ENCODE measurements at places on chromosomes 3 and 15.
A peak's percentile ranks its signal among the peaks of the same experiment; 100 is the strongest.

DNA sequence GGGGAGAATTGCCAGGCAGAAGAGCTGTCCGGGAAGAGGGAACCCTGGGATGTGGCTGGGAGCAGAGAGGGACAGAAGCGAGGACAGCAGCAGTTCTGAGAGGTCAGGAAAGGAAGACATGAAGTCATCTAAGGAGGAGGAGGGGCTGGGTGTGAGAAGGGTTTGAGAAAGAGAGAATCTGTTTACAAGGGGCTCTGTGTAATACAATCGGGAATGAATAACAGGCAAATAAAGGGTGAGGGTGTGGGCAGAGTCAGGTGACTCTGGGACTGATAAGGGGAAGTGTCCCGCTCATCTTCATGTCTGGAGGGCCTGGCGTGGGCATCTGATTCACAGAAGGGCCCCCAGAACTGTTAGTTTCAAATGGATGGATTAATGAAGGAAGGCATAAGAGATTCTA lies 191.3 kb downstream of the XXYLT1 start:
- no peak for DNase-seq

DNA sequence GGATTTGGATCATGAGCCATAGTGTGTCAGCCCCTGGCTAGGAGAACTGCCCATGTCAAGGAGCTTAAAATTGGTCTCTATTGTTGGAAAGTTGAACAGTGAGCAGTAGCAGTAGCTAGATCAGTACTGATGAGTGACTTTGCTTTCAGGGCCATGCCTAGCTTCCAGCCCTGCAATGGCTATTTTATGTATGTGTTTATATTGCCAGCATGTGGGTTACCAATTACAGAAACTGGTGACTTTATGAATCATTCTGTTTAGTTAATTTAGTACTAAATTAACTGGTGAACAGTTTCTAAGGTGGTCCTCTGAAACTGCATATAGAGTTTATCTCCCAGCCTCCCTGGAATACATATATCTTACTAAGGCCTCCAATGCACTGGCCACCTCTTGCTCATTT lies 908.1 kb upstream of the ALCAM start:
- DNase-seq: no peak

GRCh38 chr3:12165909-12166308 lies 7.2 kb upstream of the TIMP4 start:
- no peak for DNase-seq

DNA sequence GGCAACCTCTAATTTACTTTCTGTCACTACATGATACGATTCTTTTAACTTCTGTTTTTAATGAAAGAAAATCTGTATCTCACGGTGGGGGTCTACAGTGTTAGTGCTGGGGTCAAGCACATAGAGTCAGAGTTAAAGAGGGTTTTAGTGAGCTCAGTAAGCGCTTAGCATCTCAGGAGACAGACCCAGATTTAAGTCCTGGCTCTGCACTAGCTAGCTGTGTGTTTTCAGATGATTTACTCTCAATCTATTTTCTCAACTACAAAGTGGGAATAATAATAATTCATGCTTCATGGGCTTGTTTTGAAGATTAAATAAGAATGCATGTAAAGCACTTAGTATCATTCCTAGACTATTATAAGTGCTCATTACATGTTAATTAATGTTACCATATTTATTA lies 63.4 kb upstream of the KBTBD8 start:
- no peak for DNase-seq

DNA sequence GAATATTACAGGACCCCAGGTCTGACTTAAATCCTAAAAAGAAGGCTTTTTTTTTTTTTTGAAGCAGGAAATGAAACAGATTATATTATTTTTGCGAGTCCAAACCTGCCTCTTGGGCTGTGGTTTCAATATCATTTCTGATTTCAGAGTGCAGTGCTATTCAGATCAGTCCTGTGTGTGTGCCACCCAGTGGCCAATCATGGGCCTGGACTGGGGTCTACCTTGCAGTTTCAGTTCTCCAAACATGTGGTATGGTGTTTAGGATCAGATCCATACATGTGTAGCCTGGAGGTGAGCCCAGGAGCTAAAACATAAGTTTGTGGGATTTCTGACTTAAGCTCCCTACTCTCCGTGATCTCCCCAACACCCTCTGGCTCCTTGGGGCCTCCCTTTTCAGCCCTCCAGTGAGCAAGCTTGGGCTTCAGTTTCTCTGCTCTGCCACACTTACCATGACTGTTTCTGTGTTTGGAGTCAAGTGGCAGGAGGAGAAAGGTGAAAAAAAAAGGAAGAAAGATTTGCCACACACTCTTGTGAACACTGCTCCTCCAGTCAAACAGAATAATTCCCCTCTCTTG lies 12.1 kb upstream of the THSD4 start:
- no peak for DNase-seq

DNA sequence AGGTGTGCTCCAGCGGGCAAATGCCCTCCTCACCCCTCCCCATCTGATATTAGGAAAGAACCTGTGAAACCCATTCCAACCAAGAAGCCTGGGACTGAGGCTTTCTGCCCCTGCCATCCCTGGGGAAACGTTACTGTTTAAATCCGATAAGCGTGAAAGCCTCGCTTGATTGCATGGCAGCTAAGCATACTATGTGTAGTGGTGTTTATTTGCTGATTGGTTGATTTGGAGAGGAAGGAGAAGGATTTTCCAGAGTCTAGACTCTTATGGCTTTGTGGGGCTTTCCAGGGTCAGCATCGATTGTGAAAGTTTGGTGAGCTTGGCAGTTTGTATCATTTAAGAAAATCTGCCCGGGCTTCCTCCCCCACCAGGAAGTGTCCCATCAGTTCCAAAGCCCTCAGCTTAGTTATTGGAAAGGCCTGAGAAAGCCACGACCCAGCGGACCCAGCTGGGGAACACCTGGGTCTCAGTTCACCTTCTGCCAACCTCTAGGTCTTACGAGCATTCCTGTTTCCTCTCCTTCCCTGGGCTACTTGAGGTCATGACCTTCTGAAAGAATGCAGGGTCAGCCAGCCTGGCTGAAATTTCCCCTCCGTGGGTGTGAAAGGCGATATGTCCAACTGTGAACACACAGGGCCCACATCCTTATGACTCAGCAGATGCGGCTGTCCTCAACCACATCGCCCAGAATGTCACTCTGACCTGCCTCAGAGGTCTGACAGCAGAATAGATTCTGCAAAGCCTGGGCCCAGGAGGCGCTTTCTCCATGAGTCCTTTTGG lies 62.8 kb upstream of the HERC1 start:
- DNase-seq: peak; percentile 76

DNA sequence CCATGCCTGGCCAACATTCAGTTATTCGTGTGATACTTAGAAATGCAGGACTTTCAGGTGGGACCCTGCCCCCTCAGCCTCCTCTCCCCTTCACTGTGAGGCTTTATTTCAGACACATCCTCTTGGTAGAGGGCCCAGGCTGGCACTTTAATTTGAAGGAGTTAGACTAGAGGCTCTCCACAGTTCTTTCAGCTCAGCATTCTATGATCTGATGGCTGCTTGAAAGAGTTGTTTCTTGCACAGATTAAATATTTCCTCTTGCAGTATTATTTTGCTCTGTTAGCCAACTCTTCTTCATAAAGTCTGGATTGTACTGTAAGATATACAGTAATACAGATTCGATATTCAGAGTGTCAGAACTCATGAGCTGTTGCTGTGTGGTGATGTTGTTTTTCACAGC lies 35.1 kb downstream of the CTDSPL start:
- no peak for DNase-seq

GRCh38 chr3:157059661-157060060 lies 100.3 kb downstream of the CCNL1 start:
- DNase-seq: no peak

DNA sequence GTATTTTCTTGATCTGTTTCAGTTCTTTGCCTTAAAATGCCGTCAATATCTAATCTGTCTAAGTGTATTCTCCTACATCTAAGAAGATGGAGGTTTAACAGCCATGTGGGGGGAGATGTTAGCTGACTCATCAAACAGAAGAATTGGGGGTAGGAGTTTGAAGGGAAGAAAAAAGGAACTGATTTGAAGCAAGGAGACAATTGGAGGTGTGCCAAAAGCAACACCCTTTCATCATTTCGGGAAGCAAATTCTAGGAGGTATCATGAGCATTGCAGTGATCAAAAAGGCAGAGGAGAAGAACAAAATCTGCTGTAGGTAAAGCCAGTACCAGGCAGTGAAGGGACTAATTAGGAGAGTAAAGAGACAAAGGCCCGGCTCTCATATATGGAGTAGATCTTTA lies 337.3 kb upstream of the TBC1D5 start:
- DNase-seq: peak; percentile 85

GRCh38 chr15:82587805-82588204 lies 47.5 kb upstream of the RPS17 start:
- no peak for DNase-seq

DNA sequence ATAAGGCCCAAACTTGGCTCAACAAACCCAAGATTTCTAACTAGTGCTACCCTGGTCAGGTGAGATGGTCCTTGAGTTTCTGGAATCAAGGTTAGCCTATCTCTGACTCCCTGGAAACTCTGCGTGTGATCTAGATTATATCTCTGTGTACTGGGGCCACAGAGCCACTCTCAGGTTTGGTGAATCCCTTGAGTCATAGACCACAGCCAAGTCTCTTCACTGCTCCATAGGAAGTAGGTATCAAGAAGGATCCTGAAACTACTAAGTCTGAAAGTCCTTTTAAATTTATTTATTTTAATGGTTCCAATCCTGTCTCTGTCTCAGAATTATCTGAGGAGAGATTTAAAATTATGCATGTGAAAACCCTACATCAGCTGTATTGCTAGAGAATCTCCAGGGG lies 99.1 kb downstream of the TUSC7 start:
- no peak for DNase-seq

GRCh38 chr3:194702545-194702944 lies 16.9 kb downstream of the FAM43A start:
- no peak for DNase-seq

- no peak for DNase-seq
Measured at GRCh38 chr3:128174675-128175590, 21.7 kb downstream of the EEFSEC start.

- no peak for DNase-seq
Measured at GRCh38 chr3:82002986-82003642, 241.7 kb upstream of the GBE1 start.

DNA sequence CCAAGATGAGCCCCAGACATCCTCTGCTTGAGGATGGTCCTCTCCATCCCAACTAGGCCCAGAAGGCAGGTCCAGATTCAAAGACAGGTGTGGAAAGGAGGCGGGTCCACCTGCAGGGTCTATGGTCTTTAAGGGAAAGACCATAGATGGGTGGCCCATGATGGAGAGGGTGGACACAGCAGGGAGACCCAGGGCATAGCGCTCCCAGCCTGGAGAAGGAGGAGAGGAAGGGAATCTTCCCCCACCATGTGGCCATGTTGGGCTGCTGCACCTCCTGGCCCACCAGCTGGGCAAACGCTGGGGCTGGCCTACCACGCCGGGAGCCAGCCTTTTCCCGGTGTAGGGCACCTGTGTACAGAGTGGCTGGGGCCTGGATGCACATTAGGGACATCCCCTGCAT lies 265.2 kb upstream of the TLE3 start:
- DNase-seq: no peak

GRCh38 chr15:22227411-22228100 lies 147.2 kb downstream of the OR4M2 start:
- DNase-seq: no peak

- DNase-seq: no peak
Measured at GRCh38 chr3:28399206-28399605, 50.6 kb upstream of the AZI2 start.

DNA sequence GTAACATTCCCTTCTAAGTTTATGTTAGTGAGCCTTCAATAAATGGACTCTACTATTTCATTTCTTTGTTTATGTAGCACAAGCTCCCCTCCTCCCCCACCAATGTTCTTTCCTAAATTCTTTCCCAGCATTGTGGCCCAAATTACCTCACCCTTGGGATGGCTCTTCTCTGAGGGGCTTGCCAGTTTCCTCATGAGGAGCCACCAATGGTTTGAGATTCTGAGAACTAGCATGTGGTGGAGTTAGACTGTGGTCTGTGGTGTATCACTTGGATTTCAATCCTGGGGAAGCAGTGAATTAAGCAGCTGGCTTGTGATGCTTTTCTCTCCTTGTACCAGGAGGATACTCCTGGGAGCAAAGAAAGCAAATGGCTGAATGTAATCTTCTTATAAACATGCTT lies 50.0 kb upstream of the NPHP3 start:
- DNase-seq: no peak

- no peak for DNase-seq
Measured at GRCh38 chr3:8532251-8532871, 30.7 kb downstream of the LMCD1 start.

DNA sequence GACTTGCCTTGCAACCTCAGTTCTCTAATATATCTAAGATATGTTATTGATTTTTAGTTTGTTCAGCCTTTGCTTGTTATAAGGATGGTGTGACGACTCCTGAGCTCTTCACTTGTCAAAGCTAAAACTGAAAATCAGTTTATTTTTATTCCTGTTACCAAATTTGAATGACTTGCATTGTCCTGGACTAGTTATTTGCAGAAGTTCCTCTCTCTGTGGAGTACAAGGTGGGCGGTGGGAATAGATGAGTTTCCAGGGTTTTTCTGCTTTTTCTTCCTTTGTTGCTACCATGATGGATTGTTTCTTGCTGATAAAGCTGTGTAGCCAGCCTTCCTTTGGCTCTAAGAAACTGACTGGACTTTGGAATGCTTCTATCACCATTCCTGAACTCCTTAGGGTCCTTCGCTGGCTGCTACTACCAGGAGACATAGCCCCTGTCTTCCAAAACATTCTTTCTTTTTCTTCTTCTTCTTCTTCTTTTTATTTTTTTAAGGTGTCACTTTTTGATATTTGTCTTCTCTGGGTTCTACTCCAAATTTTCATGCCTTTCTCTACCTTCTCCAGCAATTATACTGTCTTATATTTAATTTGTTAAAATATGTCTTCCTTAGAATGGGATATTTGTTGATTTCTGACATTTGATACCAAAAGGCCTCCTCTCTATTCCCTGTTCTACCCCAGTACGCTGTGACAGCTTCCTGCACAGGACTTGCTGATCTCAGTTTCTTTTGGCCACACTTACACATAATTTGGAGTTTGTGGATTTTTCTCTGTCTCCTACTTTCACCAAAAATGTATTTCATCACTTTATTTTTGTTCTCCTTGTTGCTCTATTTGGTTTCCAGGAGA lies 145.1 kb upstream of the THRB start:
- DNase-seq: no peak

DNA sequence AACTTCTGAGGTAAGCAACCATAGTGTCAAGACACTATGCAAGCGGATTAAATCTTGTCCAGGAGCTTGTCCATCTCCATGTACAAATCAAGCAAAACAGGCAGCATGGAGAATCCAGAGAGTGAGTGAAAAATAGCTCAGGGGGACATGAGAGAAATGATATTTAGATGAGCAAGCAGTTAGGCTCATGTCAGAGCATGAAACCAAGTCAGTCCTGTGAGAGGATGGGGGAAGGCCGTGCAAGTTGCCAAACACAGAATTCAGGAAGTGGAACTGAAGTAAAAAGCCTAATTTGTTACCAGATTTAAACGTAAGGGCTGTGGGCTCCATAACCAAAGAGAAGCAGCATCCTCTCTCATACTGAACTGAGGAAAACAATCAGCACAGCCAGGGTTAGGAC lies 995.9 kb downstream of the MCTP2 start:
- no peak for DNase-seq

- DNase-seq: no peak
Measured at GRCh38 chr3:74390121-74390877, 224.2 kb downstream of the CNTN3 start.

All from GDM1 (cell line).